ENCODE measurements at places on chromosomes 5 and 9.

DNA sequence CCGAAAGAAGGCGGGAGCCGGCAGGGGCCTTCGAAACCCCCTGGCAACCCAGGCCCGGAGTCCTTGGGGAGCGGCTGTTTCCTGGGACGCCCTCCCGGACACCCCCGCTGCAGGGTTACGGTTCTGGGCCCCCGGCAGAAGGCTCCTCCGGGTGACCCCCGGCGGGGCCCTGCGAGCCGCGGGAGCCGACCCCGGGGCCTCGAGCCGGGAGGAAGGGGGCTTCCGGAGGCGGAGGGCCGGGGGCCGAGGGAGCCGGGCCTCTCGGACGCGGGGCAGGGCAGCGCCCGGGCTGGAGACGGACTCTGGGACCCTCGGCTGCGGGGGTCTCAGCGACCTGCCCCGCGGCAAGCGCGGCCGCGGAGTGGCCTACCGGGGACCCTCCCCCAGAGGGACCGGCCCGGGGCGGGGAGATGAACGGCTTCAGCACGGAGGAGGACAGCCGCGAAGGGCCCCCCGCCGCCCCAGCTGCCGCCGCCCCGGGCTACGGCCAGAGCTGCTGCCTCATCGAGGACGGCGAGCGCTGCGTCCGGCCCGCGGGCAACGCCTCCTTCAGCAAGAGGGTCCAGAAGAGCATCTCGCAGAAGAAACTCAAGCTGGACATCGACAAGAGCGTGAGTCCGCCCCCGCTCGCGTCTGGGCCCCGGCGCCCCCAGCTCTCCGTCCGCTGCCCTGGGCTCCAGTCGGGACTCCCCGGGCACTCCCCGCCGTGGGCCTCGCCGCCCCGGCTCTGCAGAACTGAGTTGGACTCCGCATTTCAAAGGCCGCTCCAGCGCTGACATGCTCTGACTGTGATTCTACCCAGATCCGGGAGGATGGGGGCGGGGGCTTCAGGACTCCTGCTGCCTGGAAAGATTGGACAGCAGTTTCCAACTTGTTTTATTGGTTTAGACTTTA is 645 bp downstream of the SAP30L start:
- peak; percentile 61 for DNase-seq

- no peak for DNase-seq
Measured at GRCh38 chr5:170591054-170591453, 87.2 kb downstream of the KCNIP1 start.

DNA sequence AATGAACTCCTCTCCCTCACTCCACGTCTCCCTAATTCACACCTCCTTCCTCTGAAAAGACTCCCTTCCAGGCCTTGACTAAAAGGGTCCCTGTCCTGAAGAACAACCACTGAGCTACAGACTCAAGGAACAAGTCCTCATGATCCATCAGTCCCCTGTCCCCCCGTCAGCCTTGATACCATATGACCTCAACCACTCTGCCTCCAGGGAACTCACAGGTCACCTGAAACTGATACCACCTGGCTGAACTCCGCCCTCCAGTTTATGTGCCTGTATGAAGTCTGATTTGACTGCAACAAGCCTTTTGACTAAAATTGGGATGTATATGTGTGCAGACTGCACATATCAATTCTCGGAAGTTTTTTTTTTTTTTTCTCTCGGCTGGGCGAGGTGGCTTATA is 88.7 kb downstream of the UGCG start:
- DNase-seq, result no peak

GRCh38 chr9:27430750-27431535 is 93.1 kb upstream of the IFNK start:
- no peak for DNase-seq

- DNase-seq, result no peak
Measured at GRCh38 chr9:20307621-20308020, 314.7 kb downstream of the MLLT3 start.

- DNase-seq, result no peak
Measured at GRCh38 chr5:145246961-145247744, 588.0 kb downstream of the PRELID2 start.

- DNase-seq, result no peak
Measured at GRCh38 chr9:132049323-132049882, 30.3 kb downstream of the MED27 start.

- DNase-seq, result peak; percentile 72
Measured at GRCh38 chr9:93302586-93303257, 118.8 kb downstream of the WNK2 start.

- no peak for DNase-seq
Measured at GRCh38 chr9:27382975-27383374, 86.0 kb upstream of the EQTN start.

- no peak for DNase-seq
Measured at GRCh38 chr5:82820961-82821845, 256.0 kb downstream of the TMEM167A start.

DNA sequence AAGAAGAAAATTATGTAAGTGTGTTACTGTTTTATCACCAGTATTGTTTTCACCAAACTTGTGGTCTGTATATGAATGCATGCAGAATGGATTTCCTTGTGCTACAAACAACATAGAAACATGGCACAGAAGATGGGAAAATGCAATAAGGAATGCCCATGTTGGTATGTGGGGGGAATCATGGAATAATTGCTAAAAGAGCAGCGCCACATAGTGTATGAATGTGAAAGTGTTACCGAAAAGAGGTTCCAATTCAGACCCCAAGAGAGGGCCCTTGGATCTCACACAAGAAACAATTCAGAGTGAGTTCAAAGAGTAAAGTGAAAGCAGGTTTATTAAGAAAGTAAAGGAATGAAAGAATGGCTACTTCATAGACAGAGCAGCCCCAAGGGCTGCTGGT is 26.4 kb upstream of the TYRP1 start:
- DNase-seq, result peak; percentile 7

DNA sequence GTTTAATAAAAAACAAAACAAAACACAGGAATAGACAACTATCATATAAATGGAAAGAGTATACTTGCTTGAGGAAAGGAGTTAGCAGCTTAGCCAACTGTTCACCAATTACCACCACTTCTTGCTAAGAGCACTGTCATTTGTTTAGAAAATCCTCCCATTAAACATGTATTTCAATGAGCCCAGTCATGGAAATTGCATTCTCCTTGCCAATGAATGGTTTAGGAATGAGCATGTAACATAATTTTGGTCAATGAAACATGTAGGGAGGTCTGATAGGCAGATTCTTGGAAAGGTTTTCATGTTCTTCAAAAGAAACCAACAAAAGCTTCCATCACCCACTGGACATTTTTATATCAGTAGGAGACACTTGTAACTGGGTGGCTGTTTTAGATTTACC is 502.8 kb upstream of the PAPPA start:
- peak; percentile 84 for DNase-seq

DNA sequence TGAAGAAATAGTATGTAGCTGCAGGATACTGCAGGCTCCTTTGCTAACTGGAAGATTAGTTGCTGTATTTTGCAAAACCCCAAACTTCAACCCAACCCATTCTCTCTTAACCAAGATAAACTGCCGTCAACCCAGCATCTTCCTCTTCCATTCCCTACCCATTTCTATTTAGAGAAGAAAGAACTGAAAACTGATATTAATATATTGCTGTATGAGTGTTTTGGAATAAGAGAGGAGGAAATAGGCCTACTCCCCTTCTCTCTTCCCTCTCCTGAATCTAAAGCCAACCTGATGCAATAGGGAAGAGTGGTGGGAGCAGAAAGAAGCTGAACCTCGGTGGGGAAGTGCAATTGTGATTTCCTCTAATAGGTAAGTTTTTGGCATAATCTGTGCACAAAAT is 83.7 kb downstream of the TMEM215 start:
- no peak for DNase-seq

DNA sequence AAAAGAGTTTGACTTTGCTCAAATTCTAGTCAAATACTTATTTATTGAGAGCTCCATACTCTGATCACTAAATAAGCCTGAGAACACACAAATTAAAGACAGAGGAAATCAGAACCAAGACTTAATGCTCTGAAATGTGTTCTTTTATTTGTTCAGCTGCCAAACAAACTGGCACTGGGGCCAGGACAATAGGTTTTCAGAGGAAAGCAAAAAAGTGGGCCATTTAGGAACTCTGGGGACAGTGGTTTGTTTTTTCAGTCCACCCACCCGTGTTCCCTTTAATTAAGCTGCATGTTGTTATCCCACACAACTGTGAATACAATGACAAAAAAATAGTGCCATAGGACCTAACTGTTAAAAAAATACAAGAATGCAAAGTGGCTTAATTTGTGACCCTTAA is 95.4 kb upstream of the RETREG1 start:
- no peak for DNase-seq

DNA sequence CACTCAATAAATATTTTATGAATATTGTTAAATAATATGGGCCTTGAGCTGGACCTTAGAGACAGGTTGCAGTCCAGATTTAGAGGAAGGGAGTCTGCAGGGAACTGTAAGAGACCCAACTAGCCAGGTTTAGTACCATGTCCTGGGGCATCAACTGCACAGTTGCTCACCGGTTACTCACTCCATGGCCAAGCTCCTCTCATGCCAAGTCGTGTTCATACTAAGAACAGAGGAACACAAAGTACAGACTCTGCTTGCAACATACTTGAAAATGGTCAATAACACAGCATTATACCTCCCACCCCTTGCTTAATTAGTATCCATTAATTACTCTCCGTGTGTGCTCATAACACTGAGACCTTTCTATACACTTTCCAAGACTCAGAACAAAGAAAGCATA is 317.6 kb upstream of the PIK3R1 start:
- DNase-seq, result no peak

DNA sequence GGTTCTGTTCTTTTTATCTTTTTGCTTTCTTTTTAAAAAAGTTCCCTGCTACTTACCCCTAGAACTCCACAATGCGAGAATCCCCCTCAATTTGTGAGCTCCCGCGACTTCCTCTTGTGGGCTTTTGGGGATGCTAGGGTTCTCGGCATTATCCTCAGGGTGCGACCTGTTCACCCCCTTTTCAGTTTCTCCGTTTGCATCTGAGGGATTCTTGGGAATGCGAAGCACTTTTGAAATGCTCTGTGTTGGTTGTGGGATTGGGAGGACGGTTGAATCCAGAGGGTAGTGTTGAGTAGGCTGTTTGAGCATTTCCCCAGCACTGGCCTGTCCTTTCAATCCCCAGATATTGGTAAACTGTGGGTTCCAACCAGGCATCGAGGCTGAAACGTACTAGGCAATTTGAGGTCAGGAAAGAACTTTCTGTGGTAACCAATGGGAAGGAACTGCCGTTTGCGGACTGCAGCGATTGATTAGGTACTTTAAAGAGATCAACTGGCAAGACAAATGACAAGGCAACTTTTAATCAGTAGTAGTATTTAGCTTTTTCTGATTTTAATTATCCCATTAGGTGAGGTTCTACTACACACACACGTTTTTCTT is 415 bp downstream of the XRCC4 start:
- DNase-seq, result peak; percentile 29

DNA sequence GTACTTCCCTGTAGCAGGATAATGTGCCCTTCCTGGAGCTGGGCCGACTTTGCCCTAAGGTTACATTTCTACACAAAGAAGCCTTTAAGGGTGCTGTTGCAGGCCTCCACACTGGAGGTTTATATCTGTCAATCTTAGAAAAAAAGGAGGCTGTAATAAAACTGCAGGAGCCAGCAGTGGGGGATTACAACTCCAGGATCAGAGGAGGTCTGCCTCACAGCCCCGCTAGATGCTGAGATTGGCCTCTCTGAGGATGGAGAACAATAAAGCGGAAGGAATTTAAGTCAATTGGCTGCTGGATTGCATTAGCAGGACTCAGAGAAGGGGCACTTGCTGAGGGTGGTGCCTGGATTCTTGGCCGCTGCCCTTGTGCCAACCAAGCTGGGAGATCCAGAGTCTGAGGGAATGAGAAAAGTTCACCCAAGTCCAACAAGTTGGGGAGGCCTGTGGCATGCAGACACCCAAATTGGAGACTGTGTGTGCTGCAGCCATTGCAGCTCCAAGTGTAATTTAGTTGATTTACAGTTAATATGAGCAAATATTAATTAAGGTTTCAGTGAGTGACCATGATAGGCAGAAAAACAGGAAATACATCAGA is 99.0 kb upstream of the SSBP2 start:
- DNase-seq, result no peak

DNA sequence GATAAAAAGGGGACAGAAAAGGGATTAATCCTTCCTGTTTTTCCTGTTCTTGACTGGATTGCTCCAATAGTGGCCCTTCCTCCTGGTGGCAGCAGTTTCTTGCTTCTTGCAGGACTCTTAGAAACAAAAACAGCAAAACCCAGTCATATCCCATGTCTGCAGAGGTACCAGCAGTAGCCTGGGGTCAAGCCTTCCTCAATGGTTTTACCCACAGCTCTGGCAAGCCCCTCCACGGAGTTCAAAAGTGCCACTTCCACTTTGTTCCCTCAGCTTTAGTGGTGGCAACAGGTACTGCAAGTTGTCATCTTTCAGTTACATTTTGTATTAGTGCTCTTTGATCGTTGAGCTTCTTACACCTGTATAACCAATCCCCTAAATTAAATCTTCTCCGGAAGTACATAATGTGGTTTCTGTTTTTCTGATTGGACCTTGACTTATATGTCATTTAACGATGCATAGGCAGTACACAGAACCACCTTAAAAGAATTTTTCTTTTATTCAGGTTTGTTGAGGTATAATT is 8.7 kb upstream of the RANBP6 start:
- DNase-seq, result no peak

DNA sequence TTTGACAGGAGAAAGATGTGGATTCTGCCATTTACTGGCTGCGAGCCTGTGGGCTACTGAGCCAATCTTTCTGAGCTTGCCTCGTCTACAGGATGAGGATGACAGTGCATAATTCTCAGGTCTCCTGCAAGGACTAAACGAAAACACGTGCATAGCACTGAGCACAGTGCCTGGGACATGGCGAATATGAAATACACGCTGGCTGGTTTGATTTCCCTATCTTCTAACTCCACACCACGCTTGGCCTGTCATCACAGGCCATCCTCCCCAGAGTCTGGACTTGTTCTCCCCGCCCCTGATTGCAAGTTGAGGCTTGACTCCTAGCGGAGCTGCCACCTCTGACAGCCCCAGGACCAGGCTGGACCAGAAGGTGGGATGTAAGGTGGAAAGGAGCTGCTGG is 37.9 kb downstream of the ARPC5L start:
- DNase-seq, result no peak

- no peak for DNase-seq
Measured at GRCh38 chr5:60887746-60888145, 43.7 kb upstream of the ELOVL7 start.

DNA sequence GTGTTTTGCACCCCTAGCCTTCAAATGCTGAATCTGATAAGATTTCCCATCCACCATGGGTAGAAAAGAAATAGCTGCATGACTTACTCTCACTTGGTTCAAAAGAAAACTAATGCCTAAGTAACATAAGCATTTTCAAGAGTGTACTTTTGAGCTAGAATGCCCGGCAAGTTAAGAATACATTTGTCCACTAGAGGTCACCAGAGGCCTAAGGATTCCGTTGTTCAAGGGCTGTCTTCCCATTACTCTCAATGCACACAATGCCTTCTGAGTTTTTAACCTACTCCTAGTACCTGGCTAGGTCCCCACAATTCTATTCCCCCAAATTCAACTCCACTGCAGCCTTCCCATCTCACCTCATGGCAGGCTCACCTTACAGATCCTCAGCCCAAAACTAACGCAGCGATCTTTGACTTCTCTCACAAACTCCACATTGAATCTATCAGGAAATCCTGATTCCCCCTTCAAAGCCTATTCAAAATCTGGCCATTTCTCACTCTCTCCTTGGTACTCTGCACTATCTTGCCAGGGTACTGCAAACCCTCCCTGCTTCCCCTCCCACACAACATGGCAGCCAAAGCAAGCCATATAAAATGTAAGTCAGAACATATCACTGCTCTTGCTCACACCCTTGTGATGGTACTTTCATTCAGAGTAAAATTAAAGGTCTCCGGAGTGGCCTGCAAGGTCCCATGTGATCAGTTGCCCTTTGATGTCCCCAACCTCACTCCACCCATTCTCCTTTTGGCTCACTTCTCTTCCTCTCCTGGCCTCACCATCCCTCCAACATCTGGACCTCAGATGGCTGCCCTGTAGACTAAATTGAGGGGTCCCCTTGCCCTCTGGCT is 13.4 kb downstream of the OXCT1 start:
- peak; percentile 87 for DNase-seq

All from fibroblast of pulmonary artery (primary cell).